ENCODE measurements at places on chromosomes 5 and 9.

GRCh38 chr5:174412941-174413340 lies 311.4 kb upstream of the MSX2 start:
- DNase-seq = no peak

GRCh38 chr9:116322521-116322920 lies 168.9 kb downstream of the PAPPA start:
- no peak for DNase-seq

DNA sequence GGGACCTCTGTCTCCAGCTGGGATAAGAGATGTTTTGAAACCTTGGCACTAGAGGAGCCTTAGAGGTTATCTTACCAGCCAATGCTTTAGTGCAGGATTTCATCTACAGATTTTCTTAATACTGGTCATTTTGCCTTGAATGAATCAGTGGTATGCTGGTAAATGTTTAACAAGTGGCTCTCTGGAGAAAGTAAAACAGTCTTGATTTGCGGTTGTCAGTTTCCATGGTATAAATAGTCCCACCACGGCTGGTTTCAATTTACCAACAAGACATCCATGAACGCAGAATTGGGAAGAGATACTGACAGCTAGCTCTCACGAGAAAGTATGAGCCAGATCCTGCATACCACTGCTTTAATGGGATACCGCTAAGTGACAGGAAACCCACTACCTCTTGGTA lies 56.7 kb upstream of the CXCL14 start:
- no peak for DNase-seq

DNA sequence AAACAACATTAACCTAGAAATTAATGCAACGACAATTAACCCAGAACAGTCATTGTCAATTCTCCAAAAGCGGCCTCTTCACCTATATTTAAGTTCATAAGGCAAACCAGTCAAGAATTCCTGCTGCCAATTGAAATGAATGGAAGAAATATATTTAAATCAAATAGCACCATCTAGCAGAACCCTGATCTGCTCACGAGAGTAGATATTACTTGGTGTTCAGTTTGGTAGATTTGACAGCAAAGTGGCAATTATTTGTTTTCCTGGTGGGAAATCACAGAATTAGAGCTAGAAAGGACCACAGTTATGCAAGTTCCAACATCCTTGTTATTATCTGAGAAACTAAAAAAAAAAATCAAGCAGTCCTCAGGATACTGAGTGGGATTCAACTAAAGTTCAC lies 2.3 kb downstream of the SSBP2 start:
- DNase-seq = no peak
